Stimulated activated CD4-positive, alpha-beta T cell treated with anti-CD3 and anti-CD28 coated beads, TNF-alpha, amount 100 ng/mL, for 24 hours (primary cell): ENCODE measurements at places on chromosomes 2 and 18.

DNA sequence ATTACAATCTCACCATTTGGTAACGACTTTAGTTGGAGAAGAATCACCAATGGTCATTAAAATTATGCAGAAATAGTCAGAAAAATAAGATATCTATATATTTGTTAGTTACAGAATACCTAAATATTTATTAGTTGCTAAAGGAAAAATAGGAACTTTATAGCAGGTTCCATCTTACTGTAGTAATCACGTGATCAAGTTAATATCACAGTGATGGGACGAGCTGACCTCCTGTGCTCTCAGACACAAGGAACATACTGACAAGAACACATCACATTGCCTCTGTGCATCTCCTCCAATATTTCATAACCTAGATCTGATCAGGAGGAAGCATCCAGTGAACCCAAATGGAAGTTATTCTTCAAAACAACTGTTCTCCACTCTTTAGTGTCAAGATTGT is 215.3 kb downstream of the GALR1 start:
- DNase-seq, result no peak

DNA sequence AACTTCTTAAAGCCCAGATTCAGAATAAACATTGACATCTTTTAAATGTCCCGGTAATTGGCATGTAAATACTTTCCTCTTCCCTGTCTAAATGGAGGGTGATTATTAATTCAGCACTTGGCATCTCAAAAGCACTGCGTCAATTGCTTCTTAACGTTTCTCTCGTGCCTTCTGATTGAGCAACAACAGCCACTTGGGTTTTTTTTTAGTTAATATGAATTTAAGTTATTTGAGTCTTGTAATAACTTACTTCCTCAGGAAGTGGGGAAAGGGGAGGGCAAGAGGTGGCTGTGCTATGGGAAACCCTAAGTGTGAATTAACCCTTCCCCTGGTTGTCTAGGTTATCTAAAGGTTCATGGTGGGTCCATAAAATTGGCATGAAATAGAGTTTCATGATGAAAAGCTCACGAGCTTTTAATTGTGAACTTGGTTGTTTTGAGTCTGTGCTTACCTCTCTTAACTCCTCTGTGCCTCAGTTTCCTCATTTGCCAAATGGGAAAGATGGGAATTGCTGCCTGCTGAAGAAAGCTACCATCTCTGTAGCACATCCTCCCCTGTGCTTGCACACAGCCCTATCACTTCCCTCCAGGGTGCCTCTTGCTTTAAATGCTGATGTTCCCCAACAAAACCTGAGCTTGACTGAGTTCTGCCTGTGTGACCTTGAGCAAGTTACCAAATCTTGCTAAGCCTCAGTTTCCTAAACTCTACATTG is 126.3 kb upstream of the BCL2L11 start:
- no peak for DNase-seq

GRCh38 chr2:210503001-210503623 is 26.6 kb upstream of the LANCL1 start:
- DNase-seq, result peak; percentile 11

GRCh38 chr18:9353596-9353995 is 19.0 kb downstream of the TWSG1 start:
- no peak for DNase-seq

DNA sequence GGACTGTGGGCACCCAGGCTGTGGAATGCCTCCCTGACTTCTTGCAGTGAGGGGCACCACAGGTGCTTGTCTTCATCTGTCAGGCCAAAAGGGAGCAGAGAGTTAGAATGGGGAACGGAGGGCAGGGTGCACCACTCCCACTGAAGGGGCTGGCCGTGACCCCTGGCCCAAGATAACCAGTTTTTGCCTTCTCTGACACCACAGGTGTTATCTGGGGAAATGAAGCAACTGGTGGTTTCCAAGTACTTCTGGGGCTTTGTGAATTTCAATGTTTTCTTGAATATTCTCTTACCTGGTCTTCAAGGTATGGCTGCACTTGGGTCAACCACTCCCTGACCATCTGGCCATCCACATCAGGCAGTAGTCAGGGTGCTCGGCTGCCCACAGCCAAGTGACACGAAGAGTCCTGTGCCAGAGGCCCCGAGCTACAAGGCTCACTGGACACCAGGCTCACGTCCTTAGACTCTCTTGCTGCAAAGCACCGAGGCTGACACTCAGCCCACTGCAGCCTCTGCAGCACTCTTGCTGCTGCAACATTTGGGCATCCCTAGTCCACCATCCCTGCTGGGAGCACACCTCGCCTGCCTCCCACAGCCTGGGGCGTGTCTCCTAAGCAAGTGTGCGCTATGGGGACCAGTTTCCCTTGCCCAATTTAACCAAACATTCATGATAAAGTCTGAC is 57.0 kb downstream of the FAM178B start:
- DNase-seq, result no peak

- no peak for DNase-seq
Measured at GRCh38 chr18:44759925-44760342, 79.2 kb downstream of the SETBP1 start.

- no peak for DNase-seq
Measured at GRCh38 chr18:24491927-24492834, 31.7 kb downstream of the HRH4 start.

DNA sequence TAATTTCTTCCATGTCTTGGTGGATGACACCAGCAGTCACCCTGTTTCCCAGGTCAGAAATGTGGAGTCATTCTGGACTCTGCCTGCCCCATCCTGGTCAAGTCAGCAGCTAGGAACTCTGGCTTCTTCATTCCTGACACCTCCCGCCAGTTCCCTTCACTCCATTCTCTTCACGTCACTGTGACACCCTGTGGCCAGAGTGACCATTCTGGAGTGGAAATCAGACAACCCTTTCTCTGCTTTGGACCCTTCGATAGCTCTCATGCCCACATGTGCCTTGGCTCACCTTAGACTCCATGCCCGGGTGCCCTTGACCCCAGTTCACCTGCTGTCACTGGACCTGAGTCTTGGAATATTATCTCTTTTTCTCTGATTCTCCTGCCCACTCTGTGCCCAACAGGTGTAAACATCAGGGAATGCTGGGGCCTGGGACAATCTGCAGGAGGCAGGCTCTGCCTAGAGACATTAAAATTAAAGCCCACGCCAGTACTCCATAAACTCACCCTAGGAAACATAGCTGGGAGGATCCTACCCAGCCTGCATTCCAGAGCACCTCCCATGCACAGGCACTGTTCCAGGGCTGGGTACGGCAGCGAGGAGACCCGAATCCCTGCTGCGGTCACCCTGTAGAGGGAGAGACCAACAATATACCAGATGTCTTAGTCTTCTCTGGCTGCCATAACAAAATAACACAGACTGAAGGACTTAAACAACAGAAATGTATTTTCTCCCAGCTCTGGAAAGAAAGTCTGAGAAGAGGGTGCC is 41.1 kb upstream of the FAHD2A start:
- DNase-seq, result no peak

DNA sequence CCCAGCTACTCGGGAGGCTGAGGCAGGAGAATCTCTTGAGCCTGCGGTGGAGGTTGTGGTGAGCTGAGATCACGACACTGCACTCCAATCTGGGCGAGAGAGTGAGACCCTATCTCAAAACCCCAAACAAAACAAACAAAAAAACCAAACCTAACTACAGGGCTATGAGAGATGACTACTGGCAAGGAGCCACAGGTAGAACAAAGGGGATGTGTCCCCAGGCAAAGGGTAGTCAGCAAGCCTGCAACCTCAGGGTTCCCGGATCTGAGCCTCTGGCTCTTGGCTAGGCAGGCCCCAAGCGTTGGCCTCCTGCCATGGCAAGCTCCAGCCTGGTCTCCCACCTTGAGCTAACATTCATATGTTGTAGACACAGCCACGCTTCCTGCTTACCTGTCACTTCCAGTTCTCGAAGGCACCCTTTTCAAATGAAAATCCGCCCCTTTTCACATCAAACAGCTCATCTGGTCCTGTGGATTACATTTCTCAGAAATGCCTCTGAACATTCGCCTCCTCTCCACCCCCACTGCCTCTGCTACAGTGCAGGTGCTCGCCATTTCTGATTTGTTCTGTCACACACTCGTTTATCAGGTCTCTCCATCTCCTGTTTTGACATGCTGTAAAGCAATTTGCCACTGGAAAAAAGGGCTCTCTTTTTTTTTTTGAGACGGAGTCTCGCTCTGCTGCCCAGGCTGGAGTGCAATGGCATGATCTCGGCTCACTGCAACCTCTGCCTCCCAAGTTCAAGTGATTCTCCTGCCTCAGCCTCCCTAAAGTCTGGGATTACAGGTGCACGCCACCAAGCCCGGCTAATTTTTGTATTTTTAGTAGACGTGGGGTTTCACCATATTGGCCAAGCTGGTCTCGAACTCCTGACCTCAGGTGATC is 13.1 kb upstream of the ACTR3 start:
- DNase-seq, result peak; percentile 43

GRCh38 chr18:9466846-9467245 is 8.5 kb upstream of the RALBP1 start:
- DNase-seq, result no peak

GRCh38 chr18:35730691-35731370 is 149.3 kb downstream of the GALNT1 start:
- DNase-seq, result no peak

DNA sequence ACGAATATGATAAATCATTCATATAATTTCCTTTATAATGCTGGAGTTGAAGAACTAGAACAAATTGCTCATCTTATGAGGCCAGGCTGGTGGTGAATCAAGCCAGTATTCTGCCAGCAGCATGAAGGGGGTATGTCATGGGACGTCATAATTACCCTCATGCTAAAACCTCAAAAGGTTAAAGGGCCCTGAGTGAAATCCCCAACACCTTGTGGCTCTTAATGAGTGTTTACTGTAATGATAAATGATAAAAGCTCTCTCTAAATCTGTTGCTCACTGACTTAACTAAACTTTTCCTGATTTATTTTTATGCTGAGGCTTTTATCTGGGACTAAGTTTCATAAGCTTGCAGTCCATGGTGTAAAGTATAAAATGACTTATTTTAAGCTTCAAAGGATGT is 18.3 kb upstream of the NEDD4L start:
- no peak for DNase-seq

- no peak for DNase-seq
Measured at GRCh38 chr2:68645523-68645922, 2.1 kb downstream of the PROKR1 start.

DNA sequence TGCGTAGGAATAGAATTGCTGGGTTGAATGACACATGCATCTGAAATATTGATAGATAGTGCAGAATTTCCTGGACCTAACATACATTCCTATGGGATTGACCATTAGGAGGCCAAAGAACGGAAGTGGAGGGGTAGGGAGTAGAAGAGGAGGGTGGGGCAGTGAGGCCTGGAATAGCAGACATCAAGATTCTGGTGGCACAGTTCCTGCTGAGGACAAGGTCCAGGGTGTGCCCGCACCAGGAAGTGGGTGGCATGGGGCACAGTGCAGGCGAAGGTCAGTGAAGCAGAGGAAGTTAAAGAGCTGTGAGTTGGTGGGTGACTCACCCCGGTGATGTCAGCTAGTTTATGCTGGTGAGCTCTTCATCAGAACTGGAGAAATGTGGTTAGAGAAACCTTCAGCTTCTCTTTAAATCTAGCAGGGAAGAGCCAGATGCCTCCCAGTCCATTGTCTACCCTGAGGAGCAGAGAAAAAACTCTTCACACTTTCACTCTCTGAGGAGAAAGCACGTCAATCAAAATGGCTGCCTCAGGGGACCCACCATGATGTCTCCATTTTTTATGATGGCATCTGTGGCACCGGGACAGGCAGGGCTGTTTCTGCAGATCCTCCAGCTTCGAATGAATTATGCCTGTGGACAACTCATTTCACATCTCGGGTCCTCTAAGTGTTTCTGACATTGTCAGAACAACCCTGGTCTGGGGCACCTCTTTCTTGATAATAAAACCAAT is 55.9 kb upstream of the CTLA4 start:
- peak; percentile 43 for DNase-seq

DNA sequence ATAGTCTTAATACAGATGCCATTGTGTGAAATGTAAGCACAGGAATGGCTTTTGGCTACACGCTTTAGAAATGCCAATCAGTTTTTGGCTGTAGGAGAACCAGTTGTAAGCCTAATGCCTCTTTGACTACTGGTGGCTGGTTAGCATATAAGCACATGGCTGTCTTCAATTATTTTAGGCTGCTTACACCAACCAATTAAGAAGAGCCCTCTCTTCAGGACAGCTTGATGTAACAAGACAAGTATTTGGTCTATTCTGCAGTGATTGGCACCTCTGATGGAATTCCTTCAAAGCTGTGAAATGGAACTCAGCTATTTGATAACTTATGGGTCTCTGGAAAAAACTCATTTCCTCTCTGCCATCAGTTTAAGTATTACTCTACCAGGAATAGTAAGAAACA is 680.1 kb upstream of the FSHR start:
- DNase-seq, result no peak

DNA sequence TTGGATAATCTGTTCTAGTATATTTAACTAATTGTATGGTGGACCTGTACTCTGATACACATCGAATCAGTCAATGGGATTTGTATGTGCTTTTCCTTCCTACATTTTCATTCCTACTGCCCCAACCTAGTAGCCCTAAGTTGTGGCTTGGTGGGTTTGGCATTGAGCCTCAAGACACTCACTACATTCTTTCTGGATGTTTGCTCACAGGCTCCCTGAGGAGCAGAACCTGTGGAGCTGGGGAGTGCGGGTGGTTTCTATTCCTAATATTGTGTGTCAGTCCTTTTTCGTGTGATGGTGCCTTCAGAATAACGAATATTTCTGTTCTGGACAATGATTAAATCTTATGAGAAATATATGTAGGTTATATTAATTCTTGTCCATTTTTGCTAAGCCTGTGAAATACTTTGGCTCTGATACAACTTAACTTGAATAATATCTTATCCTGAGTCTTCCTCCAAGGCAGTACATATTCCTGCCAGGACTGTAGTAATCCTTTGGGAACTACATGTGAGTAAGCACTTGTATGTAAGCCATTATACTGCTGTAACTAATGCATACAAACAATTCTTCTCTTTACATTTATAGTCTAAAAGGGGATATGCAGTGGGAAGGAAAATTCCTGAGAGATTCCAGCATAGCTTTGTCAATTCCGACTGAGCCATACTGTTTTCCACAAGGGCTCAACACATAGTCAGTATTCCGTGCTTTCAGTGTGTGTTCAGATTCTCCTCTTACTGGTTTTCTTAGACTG is 150.6 kb downstream of the AGPS start:
- DNase-seq, result no peak

GRCh38 chr2:112671801-112672200 is 26.1 kb downstream of the SLC20A1 start:
- no peak for DNase-seq

GRCh38 chr2:2610751-2611150 is 279.7 kb upstream of the MYT1L start:
- no peak for DNase-seq

DNA sequence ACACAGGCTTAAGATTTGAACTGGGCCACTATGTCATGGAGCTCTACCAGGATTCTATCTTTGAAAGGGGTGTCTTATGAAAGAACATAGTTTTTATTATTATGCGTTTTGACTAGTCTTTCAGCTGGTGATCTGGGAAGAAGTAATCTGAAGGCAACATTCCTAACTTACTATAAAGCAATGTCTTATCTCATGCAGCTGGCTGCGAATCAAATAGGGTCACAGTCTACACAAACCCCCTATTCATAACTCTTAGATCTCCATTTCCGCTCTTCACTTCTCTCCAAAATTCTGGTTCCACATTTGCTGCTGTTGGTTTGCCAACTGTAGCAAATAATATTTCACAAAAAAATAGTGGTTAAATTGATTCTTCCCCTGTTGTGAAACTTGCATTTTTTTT is 813.3 kb downstream of the CNTNAP5 start:
- DNase-seq, result no peak
